ENCODE measurements at places on chromosomes 1 and 21.

- DNase-seq, result peak; percentile 39
These were observed 48.7 kb upstream of the SLC19A1 start for GRCh38 chr21:45590726-45591618.

- DNase-seq, result no peak
These were observed 64.8 kb upstream of the GNG4 start for GRCh38 chr1:235714205-235714897.

DNA sequence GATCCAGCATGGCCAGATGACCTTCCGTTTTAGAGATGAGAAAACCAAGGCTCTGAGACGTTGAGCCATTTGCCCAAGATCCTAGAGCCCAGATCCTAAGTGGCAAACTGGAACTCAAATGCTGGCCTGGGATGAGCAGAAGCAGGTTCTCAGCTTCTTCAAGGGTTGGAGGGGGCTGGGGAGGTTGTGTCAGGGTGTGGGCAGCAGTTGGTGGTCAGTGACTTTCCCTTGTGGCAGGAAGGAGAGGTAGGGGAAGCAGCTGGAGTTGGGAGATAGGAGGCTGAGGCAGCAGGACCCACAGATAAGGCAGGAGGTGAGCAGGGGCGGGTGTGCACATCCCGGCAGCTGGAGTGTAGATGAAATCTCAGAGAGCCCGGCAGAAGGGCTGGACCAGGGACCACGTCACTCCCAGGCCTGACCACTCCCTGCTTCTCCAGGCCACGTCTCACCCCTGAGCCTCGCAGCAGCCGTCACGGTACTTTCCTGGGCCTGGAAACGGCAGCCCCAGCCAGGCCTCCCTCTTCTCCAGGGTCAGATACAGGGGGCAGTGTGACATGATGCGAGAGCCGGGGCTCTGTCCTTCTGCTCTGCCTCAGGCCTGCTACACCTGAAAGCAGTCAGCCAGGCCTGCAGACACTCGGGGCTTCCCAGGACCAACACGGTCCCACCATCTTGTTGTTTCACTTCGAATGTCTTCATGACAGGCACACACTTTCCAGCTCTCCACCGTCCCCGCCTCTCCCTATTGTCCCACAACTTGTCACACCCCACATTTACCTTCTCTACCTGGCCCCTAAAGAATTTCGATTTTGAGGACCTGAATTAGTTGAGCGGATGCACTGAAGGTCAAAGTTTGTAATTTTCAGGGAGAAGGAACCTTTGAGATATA is 11.5 kb upstream of the LAPTM5 start:
- no peak for DNase-seq

DNA sequence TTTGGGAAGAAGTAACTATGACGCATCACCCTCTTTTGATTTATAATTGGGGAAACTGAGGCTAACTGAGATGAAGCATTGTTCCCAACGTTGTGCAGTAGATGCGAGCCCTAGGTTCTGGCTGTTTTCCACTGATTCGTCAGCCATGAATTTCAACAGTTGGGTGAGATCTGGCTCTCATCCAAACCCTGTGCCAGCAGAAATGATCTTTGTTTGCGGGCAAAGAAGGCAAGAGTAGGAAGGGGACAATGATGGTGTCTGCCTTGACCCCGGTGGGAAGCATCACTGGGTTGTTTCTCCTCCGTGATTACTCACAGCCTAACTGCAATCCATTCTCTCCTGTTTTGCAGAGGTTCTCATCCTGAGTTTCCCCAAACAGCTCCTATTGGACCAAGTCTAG is 142.3 kb downstream of the MIS18A start:
- no peak for DNase-seq

DNA sequence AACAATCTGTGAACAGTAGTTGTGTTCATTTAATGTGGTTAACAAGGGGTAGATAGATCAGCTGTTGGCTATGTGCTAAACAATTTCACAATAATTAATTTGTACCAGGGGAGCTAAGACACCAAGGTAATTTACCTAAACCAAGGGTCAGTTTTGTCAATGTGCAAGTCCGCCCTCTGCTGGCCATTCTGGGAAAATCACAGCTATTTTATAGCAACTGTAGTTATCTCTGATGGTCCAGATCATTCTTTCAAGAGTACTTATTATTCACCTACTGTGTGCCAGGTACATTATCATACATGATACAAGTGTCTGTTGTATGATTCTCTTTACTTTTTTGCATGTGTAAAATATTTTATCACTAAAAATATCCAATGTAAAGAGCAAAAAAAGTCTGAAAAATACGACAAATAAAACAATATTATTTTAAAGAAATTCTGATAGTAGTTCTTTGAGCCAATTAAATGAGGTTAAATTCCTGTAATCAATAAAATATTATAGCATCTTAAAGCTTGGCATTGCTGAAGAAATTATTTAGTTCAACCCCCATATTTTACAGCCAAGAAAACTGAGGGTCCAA is 312.3 kb upstream of the FAM78B start:
- peak; percentile 41 for DNase-seq

DNA sequence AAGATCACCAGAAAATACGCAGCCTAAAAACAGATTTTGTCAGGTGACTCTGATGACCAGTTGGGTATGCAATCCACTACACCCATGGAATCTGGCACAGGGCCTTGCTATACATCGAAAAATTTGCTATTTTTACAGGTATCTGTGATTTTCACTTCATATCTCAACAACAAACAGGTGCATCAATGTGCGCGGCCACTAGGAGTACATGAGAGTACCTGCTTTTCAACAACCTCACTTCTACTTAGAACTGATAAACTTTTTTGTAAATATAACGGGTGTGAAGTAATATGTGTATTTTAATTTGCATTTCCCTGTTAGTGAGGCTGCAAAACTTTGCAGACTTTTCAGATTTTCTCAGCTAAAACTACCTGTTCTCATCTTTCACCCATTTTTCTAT is 80.8 kb downstream of the SLC45A1 start:
- DNase-seq, result no peak

GRCh38 chr1:161139766-161140165 is 7.3 kb upstream of the DEDD start:
- no peak for DNase-seq

DNA sequence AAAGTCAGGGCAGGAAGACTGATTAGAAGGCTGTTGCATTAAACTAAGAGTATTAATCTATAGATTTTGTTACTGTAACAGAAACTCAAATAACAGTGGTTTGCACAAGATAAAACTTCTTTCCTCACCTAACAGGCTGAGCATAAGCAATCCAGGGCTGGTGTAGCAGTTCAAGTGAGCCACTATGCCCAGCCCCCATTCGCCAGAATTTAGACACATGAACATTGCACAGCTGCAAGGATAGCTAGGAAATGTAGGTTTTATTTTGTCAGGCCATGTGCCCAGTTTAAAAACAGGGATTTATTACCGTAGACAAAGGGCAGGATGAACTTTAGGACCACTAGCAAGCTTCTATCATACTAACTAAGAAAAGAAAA is 19.5 kb upstream of the DOCK7 start:
- no peak for DNase-seq

GRCh38 chr1:236338096-236338495 is 56.0 kb upstream of the EDARADD start:
- DNase-seq, result no peak

- DNase-seq, result no peak
These were observed 830 bp upstream of the PRDX1 start for GRCh38 chr1:45522324-45523104.

DNA sequence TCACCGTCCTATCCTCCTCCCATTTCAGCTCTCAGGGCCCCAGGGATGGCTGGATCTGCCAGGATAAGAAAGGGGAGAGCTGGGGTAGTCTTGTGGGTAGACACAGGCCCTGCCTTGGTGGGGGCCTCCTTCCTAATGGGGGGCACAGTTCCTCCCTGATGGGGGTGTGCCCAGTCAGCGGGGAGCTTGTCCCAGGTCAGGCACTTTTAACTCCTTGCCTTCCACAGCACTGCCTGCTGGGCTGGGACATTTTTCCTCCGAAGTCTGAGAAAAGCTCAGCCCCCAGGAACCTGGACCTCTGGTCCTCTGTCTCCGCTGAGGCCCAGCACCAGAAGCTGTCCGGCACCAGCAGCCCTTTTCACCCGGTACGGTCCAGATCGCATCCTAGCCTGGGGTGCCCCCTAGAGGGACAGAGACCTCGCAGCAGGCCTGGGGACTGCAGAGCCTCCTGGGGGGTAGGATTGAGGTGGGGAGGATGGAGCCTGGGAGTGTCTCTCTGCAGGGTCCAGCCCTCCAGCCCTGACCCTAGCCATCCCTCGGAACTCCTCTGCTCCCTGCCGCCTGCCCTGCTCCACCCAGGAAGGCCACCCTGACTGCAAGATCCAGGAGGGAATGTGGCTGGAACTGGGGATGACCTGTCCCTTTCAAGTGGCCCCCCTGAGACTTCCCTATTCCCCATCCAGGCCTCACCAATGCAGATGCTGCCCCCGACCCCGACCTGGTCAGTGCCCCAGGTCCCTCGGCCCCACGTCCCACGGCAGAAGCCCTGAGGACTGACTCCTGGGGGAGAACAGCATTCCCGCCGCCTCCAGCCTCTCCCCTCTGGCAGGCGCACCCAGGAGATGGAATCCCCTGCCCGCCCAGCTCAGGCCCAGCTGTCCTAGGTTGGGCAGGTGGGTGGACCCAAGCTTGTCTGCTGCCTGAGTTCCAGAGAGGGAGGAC is 12.0 kb downstream of the MIIP start:
- no peak for DNase-seq

GRCh38 chr1:185312361-185313138 is 4.5 kb downstream of the IVNS1ABP start:
- no peak for DNase-seq

GRCh38 chr1:66206563-66207144 is 327.3 kb upstream of the SGIP1 start:
- DNase-seq, result no peak

DNA sequence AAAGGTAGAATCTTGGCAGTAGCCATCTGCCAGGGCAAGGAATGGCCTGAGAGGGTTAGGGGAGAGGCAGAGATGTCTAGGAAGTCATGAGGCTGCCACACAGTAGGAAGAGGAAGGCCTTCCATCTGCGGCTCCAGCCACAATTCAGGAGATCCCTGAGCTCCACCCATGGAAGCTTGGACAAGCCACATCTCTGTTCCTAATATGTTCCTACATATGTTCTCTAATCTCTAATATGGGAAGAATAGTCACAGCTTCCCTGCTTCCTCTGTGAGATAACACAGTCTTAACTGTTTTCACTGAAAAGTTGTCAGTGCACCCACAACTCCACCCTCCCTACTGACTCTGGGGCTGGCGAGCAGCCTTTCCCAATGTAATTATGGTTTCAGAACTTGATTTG is 109.5 kb downstream of the CDC7 start:
- no peak for DNase-seq
